ENCODE measurements at places on chromosomes 7 and 10.

DNA sequence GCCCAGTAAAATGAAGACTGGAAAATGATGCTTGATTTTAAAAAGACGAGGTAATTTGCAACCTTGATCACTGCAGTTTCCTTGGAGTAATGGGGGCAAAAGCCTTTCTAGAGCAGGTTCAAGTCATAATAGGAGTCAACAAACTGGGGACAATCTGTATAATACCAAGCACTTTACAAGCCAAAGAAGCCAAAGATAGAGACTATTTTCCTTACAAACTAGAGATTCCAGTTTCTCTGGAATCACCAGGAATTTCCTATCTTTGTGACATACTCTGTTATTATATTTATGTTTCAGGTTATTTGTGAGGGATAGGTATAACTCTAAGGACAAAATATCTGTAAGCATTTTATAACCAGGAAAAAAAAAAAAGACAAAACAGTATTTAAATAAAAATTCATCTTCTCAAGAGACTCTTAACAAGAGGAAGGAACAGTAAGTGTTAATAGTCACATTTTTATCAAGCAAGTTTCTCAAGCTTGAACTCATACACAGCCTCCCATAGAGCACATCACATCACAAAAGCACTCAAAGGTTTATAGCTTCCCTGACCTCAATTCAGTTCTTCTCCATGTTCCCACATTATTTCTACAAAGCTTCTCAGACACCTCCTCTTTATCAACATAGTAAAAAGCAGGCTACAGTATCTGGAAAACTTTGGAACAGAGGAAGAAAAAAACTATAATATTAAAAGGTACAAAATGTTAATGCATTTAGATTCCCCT lies 18.9 kb downstream of the JMJD1C start:
- DNase-seq: no peak

DNA sequence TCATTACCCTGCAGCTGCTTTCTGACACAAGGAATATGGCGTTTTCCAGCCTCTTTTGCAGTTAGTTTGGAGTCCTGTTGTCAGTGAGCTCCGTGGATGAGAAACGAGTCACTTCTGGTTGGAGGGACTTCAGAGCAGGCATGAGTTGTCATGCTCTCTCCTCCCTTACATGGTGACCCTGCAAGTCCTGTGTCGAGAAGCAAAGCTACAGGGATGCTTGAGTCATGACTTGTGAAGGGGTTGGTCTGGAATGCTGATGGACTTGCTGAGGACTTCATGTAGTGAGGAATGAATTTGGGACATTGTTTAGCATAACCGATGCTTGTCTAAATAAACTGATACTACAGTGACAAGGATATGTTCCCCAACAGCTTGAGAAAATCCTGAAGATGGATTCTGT lies 108.8 kb downstream of the ADCYAP1R1 start:
- DNase-seq: no peak

DNA sequence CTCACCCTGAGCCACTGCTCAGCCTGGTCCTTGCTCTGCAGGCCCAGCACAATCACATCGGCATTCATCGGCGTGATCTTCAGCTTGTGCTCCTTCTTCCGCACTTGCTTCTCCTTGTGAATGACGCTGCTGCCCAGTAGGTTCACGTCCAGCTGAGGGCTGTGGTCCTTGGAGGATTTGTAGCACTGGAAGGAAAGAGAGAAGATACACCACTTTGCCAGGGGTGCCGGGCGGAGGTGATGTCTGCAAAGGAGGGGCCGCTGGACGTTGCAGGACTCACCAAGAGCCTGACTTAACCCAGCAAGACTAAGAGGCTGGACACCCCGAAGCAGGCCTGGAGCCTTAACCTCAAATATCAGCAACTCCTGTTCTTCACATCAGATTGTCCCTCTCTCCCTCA lies 74.8 kb downstream of the VWA2 start:
- DNase-seq: no peak

DNA sequence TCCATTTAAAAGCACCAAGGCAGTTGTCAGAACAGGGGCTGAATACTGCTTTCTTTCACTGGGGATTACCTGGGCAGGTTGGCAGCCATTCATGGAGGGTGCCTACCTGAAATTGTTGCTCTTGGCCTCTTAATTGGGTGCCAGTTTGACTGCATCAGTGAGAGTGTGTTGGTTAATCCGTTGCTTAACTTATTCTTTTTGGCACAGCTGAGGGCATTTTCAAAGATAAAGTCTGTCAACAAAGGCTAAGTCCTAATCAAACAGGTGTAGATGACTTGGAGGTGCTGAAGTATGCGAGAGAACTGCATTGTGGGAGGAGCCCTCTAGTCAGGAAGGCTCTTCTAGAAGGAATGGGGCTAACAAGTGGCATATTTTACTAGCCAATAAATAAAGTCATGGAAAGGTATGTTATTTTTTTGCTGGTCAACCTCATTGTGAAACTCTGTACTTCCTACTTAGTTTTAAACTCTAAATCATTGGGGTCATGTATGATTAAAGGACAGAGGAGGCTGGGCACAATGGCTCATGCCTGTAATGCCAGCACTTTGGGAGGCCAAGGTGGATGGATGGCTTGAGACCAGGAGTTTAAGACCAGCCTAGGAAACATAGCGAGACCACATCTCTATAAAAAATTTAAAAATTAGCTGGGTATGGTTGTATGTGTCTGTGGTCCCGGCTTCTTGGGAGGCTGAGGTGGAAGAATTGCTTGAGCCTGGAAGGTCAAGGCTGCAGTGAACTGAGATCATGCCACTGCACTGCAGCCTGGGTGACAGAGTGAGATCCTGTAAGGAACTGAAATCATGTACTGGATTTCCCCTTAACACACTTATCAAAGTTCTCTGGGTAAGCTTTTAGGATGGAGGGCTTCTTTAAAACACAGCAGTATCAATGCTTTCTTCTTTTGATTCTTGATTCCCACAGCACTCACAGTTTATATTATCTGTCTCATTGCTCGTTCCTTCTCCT lies 134.1 kb downstream of the LRMDA start:
- DNase-seq: no peak

GRCh38 chr7:98348726-98349474 lies 52.0 kb downstream of the BAIAP2L1 start:
- peak; percentile 34 for DNase-seq

DNA sequence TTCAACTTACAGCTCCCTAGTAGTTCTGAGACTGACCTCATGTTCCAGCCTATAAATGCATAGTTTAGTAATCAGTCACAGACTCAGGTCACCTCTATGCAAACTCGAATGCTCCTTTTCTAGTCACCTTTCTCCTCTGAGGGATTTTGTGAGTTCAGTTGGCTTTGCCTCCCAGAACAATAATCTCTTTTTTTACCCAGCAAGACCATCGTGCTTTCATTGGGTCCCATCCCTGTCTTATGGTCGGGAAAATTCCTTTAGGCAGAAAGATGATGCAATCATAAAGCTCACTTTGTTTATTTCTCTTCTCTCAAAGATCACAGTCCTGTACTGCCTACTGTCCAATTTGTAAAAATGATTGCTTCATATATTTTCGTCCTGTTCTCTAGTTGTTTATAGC lies 38.4 kb downstream of the TWIST1 start:
- no peak for DNase-seq

GRCh38 chr10:11441151-11441535 lies 170.3 kb downstream of the USP6NL start:
- DNase-seq: no peak

GRCh38 chr10:11586170-11586569 lies 25.3 kb downstream of the USP6NL start:
- no peak for DNase-seq

GRCh38 chr7:80278737-80279136 lies 144.1 kb downstream of the GNAI1 start:
- no peak for DNase-seq

- no peak for DNase-seq
Observed at GRCh38 chr10:132906106-132906505, 36.3 kb downstream of the CFAP46 start.

DNA sequence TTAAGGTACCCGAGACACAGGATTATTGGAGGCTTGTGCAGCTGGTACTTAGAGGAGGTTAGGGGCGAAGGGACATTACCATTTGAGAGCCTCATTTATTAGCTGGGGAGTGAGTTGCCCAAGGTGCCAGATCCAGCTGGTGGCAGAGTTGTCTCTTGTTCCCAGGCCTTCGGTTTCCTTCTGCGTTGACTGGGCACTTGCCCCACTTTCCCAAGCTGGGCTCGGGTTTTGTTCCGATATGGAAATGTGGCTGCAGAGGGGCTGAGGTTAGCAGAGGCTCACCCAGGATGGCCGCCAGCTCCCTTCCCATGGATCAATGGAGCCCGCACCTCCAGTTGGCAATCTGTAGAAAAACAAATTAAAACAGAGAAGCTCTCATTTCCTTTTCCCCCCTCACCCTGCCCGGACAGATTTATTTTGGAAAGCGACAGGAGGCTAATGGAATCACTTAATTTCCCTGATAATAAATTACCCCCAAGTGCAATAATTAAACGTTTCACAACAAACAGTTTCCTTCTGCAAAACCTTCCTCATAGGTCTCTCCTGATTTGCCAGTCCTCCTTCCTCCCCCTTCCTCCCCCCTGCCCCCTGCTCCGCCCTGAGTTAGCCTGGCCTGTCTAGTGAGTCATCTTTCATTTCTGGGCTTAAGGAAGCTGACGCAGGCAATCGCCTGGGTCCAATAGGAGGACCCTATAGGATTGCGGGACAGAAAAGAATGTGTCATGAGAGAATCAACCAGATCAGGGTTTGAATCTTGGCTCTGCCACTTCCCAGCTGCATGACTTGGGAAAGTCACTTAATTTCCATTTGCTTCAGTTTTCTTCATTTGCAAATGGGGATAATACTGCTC lies 51.7 kb downstream of the ADRA2A start:
- DNase-seq: no peak

DNA sequence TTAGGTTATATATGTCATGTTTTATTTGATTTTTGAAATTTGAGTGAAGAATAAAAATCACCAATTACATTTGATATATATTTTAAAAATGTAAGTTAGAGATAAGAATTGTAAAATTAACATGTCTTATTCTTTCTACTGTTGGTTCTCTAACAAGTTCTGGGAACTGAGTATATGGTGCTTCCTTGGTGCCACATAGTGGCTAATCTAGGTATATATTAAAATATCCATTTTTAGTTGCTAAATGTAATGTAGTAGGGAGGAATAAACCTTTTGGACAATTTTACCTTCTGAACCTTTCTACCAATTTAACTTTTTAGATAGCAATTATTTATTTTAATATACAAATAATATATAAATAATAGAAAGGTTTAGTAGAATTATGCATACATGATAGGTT lies 17.5 kb downstream of the CFAP69 start:
- DNase-seq: no peak

DNA sequence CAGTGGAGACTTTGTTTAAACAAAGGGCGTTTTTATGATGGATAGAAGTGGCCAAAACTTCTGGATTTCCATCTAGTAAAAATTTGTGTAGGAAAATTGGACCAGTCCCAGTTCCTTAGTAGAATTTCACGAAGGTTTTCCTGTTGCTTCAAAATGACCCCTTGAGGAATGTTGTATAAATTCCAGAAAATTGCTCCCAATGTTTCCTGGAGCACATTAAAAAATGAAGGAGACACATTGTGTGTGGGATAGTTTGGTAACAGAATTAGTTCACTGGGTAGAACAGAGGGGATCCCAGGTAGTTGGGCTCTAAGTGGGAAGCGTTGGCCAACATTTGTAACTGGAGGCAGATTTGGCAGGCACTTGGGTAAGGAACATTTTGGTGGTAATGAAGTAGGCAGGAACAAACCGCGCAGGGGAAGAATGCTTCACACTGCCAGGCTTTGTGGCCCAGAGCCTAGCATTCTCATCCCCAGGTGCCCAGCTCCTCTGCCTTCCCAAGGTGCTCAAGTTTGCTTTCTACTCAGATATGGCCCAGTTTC lies 758.6 kb downstream of the AUTS2 start:
- no peak for DNase-seq

DNA sequence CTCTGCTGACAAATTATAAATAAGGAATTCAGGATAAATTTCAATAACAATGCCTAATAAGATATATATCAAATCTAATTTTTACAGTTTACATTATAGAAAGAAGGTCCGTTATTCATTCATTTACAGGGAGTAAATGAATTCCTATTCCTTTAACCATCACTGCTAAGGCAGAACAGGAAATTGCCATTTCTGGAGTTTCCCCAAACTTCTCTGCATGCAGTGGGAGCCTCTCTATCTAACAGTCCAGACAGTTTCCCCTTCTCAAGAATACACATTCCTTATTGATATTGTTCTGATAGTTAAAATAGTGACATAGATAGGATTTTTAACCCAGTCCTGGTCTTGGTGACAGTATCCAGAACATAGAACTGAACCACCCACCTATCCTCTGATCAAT lies 24.3 kb downstream of the MKI67 start:
- no peak for DNase-seq

- no peak for DNase-seq
Observed at GRCh38 chr7:155722936-155723335, 78.5 kb downstream of the RBM33 start.

DNA sequence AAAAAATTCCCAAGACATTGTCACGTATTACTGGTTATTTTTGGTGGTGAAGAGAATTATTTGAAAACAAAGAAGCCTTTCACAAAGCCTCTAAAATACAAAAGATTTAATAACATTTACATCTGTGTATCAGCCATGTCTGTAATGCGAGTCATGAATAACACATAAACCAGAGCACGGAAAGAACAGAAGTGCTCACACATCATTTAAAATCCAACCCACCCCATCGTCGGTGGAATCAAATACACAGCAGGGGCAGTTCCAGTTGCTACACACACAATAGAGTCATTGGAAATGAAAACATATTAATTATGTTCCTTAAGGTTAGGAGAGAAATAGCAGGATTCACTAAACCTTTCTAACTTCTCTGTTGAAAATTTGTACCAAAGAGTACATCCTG lies 1097.3 kb downstream of the KCNMA1 start:
- DNase-seq: no peak

- DNase-seq: no peak
Observed at GRCh38 chr7:34787586-34787985, 129.6 kb downstream of the NPSR1 start.

- no peak for DNase-seq
Observed at GRCh38 chr7:29945259-29945809, 44.3 kb downstream of the SCRN1 start.

GRCh38 chr7:57437581-57437980 lies 12.4 kb upstream of the ZNF716 start:
- no peak for DNase-seq

DNA sequence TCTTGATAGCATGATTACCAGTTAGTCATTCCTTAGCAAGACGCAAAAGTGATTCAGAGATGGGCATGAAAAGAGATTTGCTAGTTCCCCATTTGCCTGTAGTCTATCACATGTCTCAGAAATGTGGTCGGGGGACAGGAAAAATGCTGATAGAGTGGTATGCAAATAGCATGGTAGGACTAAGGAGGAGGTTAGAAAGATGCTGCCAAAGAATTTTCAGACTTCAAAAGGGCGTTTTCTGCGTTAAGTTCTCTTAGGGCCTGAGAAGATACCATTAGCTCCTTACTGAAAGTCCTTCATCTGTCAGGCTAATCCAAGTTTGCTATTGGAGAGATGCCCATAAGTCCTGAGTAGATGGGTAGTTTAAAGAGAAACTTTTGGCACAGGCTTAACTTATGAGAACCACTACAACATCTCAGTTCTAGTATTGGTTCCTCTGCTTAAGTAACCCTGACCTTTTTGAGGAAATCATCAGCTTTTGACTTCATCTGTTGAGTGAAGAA lies 2.7 kb downstream of the CALD1 start:
- no peak for DNase-seq

DNA sequence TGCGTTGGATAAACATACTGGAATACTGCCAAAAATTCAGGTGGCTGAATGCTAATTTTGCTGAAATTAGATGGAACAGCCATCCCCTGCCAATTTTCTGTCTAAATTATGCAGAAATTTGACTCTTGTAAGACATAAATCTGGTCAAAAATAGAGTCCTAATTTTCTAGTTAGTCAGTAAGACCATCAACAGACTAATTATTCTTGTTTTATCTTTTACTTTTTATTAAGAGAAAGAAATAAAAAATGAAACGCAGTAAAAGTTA lies 110.3 kb upstream of the GATA3 start:
- no peak for DNase-seq
